Dermis microvascular lymphatic vessel endothelial cell (primary cell): ENCODE measurements at places on chromosomes 12 and 14.

GRCh38 chr14:36661506-36662257 is at the start of gene PAX9:
PAX9 (plus strand) TSS chr14:36661860; CDS start chr14:36662090, 230 bp downstream.
- peak; percentile 61 for DNase-seq

- DNase-seq, result no peak
These were observed 373.6 kb downstream of the EMP1 start for GRCh38 chr12:13570005-13570694.

DNA sequence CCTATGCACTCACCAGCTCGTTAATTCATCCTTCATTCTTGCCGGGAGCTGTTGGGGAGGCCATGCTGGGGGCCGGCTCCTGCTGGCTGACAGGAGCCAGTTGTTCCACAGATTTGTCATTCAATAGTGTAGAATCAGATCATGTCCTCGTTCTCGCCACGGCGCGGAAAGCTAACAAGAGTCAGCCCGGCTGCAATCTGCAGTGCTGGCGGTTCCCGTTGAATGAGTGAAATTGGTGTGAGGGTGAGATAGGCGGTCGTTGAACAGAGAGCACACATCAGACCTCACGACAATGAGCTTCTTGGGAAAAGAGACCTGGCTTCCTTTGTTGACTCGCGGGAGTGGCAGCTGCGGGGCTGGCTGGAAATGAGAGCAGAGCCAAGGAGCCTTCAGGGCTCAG is 57.5 kb downstream of the KIF26A start:
- no peak for DNase-seq

GRCh38 chr12:88753066-88753465 is 172.8 kb upstream of the KITLG start:
- DNase-seq, result no peak

GRCh38 chr12:5177731-5178130 is 134.1 kb downstream of the KCNA5 start:
- no peak for DNase-seq

DNA sequence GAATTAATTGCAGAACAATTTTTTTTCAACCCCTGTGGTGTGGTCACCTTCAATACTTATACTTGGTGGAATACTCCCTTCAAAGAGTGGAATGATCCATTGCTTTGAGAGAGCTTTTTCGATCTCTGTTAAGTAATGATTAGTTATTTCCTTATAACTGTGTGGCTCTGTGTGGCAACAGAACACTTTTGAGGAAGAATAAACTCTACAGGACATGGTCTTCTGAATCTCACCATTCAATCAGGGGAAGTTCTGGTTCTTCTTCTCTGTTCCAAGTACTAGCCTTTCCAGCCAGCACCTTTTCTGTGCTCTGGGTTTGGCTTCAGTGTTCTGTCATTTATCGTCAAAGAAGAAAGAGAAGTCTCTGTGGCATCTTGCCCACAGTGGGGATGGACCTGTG is 369.2 kb downstream of the ZFP36L1 start:
- no peak for DNase-seq

DNA sequence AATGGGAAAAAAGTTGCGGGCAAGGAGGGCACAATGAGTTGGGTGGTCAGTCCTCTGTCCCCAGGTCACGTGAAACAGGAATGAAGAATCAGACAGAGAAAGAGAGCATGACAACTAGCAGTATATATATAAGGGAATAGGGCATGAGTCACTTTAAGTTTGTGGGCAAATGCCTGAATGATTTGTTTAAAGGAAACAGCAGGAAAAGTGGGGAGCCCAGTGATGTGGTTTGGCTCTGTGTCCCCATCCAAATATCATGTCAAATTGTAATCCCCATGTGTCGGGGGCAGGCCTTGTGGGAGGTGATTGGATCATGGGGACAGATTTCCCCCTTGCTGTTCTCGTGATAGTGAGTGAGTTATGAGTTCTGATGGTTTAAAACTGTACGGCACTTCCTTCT is 195.3 kb upstream of the IGF1 start:
- no peak for DNase-seq

DNA sequence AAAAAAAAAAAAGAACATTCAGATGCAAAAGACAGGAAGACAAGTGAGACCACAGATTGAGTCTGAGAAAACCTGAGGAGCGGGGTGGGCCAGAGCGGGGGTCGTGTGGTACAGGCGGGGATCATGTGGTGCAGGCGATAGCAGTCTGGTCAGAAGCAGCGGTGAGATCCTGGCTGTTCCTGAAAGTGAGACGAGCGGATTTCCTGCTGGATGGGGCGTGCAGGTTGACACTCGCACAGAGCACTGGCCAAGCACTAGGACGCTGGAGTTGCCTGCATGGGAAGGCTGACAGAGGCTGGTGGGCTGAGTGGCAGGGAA is 35.7 kb downstream of the CDC42BPB start:
- no peak for DNase-seq

DNA sequence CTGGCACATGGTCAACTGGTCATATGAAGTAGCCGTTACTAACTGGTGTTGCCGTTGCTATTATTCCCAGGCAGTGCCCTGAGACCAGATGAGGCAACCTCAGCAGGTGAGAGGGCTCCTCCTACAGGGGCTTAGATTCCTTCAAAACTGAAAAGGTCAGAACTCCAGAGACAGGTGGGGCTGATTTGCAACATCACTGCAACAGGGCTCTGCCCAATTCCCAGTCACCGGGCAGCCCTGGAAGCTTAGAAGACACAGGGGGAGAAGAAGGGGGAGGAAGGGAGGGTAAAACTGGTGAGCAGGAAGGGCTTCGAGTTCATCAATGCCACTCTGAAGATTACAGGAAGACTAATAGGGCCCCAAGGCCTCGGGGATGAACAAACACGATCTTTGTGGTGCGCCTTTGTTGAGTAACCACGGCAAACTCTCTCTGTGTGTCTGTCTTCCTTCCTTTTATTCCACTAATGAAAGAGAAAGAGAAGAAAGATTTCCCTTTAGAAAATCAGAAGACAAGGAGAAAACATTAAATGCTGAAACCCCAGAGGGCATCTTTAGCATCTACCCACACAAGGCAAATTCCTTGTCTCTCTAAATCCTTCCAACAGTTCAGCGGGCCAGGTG is 749.1 kb upstream of the TBX3 start:
- no peak for DNase-seq

DNA sequence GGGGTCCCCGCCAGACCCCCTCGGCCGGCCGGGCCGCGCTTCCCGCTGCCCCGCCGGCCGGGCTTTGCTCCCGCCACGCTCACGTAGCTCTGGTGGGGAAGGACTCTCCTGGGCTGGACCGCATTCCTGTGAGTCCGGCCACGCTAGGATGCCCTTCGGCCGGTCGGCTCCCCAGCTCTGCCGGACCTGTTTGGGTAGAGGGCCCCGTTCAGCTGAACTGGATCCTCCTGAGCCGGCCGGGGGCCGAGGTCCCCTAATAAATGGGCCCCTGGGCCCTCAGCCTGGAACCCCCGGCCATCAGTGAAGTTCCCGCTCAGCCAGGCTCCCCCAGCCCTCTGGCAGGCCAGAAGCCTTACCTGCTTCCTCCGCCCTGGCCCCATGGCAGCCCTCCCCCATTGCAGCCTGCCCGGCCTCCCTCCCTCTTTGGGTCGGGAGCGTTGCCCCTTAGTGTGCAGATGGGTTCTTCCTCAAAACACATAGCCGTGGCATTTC is 593 bp downstream of the UNC119B start:
- no peak for DNase-seq
